ENCODE measurements at places on chromosomes 4 and X.

GRCh38 chrX:141736656-141737055 lies 38.1 kb upstream of the SPANXD start:
- DNase-seq, result no peak

- no peak for DNase-seq
These were observed 10.2 kb downstream of the GAK start for GRCh38 chr4:921830-922331.

DNA sequence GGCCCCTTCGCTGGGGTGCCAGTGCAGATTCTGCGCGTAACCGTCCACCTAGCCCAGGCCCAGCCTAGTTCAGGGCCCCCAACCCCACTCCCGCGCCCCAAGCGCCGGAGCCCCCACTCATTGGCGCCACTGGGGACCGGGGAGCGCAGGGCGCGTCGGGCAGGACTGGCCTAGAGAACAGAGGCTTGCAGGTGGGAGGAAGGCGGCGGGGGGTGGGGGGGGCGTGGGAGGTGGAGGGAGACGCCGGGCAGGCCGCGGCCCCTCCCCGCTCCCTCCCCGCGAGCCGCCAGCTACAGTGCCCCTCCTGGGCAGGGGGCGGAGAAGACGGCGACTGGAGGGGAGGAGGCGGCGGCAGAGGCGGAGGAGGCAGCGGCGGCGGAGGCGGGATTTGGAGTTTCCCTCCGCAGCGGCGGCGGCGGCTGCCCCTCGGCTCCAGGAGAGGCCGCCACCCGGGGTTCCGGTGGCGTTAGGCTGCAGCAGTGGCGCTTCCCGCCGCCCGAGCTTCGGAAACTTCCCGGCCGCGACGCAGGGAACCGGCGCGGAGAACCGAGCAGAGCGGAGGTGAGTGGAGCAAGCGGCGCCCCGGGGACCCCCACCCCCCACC lies 4.8 kb upstream of the DUSP9 start:
- no peak for DNase-seq

- no peak for DNase-seq
These were observed 36.7 kb downstream of the PCDH18 start for GRCh38 chr4:137495578-137495977.

GRCh38 chrX:111483135-111483534 lies 28.3 kb upstream of the SERTM2 start:
- DNase-seq, result no peak

DNA sequence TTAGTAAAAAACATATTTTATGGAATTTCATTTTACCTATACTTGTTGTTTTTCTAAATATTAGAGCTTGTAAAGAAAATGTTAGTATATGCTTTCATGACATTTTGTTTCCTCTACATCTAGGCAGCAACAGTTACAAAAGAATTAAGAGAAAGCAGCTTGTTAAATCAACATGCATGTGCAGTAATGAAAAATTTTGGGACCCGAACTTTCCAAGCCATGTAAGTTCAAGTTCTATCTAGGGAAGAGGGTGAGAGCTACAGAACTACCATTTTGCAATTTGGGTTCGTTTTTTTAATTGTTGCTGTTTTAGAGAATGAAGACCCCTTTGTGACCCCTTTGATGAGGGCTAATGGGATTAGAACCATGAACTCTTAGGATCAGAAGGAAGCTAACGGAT lies 7.2 kb downstream of the AFP start:
- no peak for DNase-seq

- no peak for DNase-seq
These were observed 204.9 kb downstream of the GBA3 start for GRCh38 chr4:22897520-22898108.

- DNase-seq, result peak; percentile 34
These were observed 202.7 kb downstream of the OR13H1 start for GRCh38 chrX:131746491-131746968.

- DNase-seq, result no peak
These were observed 31.7 kb upstream of the MANBA start for GRCh38 chr4:102792361-102792936.

- no peak for DNase-seq
These were observed 21.6 kb upstream of the WDR17 start for GRCh38 chr4:176043838-176044588.

- DNase-seq, result no peak
These were observed 7.2 kb upstream of the LEF1 start for GRCh38 chr4:108175966-108176365.

GRCh38 chrX:96770315-96770714 lies 85.7 kb downstream of the DIAPH2 start:
- DNase-seq, result no peak

GRCh38 chrX:150694738-150695410 lies 1.7 kb downstream of the MTMR1 start:
- DNase-seq, result no peak

DNA sequence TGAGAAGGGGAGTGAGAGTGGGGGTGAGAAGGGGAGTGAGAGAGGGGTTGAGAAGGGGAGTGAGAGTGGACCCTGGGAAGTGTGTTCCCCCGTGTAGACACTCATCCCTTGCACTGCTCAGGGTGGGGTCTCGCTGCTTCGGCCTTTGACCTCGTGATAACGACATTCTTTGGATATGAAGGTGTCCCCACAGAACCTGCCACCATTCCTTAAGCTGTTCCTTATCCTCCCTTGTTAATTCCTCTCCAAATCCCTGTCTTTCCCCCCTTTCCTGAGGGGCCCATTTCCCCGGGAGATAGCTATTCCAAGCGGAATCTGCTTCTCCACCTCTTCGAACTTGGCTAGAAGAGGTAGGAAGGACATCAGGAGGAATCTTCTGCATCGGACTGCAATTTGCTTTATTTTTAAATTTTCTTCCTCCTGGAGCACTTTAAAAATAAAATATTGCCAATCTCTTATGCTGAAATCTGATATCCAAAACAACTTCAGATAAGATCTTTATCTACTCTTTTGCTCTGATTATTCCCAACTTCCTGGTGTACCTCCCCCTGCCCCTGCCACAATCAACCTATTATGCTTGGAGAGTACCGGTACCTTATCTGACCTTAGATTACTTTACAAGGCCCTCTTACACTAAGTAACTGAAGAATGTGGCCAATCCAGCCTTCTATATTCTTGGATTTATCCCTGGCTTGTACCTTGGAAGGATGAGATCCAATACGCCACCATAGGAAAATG lies 15.6 kb downstream of the TRIML1 start:
- no peak for DNase-seq

DNA sequence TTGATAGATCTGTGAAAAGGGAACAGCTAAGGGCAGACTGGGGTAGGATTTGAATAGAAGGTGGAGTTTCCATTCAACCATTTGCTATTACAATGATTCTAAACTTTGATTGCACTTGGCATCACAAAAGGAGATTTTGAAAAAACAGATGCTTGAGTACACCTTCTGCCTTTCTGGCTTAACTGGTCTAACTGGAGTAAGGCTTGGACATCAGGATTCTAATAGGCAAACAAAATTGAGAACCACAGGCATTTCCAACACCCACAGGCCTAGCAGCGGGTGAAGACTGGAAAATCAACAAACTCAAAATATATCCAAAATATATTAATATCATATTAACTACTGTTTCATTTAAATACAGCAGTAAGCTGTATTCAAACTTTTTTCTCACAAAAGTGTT lies 1.9 kb upstream of the VEGFC start:
- no peak for DNase-seq

GRCh38 chr4:189533603-189534002 lies 407.1 kb upstream of the FRG1 start:
- no peak for DNase-seq

DNA sequence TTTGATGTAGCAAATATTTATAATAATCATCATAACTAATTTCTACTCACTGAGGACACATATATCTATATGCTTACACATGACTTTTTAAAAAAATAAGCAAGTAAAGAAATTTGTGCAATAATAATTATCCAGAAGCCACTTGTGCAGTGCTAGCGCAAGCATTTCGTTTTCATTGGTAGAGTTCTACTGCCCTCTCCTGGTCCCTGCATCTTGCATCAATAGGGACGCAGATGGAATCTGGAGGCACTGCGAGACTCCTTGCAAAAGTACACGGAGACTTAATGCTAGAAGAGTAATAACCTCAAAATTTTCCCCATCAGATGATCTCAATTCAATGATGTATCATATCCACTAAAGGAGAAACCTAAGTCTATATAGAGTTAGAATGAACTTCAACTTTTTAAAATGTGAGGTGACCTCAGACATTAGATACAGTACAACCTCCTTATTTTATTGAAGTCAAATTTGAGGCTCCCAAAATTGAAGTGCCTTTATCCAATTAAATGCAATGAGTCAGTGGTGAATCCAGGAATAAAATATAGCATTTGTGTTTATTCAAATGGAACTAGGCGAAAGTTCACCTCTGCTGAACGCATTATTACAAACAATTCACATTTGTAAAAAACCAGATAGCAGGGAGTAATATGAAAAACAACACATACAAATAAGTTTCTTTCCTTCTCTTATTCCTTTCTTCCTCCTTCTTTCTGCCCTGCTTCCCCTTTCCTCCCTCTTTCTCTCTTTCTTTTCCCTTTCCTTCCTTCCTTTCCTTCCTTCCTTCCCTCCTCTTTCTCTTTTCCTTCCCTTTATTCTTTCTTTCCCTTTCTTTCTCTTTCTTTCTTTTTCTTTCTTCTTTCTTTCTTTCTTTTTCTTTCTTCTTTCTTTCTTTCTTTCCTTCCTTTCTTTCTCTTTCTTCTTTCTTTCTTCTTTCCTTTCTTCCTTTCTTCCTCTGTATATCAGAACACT lies 450.0 kb downstream of the ANKRD50 start:
- peak; percentile 27 for DNase-seq

DNA sequence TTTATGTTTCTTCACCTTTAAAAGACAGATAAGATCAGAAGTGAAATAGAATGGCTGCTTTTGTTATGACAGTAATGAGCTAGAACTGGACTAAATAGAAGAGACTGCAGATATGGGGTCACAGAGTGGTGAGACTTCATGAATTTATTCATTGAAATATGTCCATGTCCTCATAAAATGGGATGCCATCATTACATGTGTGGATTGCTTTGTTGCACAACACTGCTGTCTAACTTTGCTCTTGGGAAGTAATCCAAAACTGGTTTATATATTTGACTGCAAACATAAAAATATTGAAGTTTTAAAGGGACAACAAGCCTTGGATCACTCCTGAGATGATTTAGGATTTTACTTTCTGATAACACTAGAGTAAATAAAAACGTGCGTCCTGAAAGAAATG lies 209.2 kb upstream of the FAT4 start:
- peak; percentile 38 for DNase-seq

GRCh38 chr4:47837094-47837907 lies 566 bp downstream of the CORIN start:
- DNase-seq, result no peak

GRCh38 chr4:7486101-7486500 lies 51.4 kb upstream of the PSAPL1 start:
- DNase-seq, result no peak

DNA sequence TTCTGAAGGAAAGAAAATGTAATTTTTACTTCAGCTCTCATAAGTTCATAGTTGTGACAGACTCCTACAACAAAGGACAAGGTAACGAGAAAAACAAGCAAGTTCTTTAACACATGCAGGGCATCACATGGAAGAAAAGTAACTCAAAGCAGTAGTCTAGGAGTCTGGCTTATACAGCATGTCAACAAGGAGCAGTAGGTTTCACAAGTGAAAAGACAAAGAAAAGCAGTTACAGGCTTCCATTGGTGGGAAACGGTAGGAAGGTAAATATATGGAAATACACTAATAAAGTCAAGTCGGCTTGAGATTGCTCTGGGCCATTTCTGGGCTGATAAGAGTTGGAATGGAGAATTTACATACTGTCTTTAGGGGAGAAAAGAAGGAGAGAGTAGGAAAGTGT lies 228.4 kb upstream of the ZFP42 start:
- DNase-seq, result no peak

DNA sequence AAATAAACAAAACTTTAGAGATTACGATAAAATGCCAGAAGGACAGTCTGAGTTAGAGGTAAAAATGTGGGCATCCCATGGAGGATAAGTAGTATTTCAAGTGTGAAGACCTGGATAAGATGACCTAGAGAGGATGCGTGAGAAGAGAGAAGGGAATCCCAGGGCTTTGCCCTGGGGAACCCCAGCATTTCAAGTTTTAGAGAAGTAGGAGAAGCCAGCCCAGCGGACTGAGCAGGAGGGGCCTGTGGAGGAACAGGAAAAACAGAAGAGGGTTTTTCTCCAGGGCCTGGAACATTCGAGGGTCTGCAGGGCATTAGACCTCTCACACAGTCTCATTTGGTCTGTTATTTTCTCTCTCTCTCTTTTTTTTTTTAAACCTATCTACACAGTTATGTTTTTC lies 2.9 kb upstream of the CFP start:
- DNase-seq, result no peak

- no peak for DNase-seq
These were observed 6.4 kb upstream of the FGFBP1 start for GRCh38 chr4:15944895-15945294.

- DNase-seq, result no peak
These were observed 23.1 kb downstream of the WDR19 start for GRCh38 chr4:39205476-39205875.

GRCh38 chr4:57182132-57182874 lies 72.1 kb upstream of the IGFBP7 start:
- no peak for DNase-seq

DNA sequence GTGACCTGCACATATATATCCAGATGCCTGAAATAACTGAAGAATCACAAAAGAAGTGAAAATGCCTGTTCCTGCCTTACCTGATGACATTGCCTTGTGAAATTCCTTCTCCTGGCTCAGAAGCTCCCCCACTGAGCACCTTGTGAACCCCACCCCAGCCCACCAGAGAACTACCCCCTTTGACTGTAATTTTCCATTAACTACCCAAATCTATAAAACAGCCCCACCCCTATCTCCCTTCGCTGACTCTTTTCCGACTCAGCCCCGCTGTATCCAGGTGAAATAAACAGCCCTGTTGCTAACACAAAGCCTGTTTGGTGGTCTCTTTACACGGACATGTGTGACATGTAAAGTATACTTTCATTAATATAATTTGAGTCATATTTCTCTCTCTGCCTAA lies 320.3 kb upstream of the TECRL start:
- no peak for DNase-seq

DNA sequence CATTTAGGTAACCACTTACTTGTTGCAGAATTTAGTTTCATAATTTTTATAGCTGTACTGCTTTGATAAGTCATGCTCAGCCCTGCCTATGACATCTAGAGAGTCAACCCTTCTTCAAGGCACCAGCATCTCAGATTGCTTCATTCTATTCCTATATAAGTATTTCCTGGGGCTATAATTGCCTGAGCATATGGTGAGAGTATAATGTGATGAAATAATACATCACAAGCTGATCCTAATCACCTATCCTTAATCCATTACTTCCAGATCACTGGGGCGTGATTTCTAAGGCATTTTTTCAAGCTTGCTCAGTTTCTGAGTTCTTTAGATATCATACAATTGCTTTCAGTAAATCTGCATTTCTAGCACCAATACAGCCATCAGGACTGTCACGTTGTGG lies 200.0 kb upstream of the NPY2R start:
- no peak for DNase-seq
